ENCODE measurements at places on chromosomes 1 and 21. TPM values are rescaled to one million over a fixed set of nuclear protein-coding genes. Genes with fewer than 3 reads are reported as not detected.

Gene PDZK1IP1
- total RNA-seq = 55.2 TPM

Gene NBPF20
- total RNA-seq = 1.7 TPM

Gene HES4
- total RNA-seq = 34.6 TPM

Gene SLC2A5
- total RNA-seq = 8.1 TPM

Gene MRPL39
- 8.8 TPM for total RNA-seq

Measured in vagina (tissue), 2 donors.